ENCODE measurements at places on chromosomes 1 and 21.

DNA sequence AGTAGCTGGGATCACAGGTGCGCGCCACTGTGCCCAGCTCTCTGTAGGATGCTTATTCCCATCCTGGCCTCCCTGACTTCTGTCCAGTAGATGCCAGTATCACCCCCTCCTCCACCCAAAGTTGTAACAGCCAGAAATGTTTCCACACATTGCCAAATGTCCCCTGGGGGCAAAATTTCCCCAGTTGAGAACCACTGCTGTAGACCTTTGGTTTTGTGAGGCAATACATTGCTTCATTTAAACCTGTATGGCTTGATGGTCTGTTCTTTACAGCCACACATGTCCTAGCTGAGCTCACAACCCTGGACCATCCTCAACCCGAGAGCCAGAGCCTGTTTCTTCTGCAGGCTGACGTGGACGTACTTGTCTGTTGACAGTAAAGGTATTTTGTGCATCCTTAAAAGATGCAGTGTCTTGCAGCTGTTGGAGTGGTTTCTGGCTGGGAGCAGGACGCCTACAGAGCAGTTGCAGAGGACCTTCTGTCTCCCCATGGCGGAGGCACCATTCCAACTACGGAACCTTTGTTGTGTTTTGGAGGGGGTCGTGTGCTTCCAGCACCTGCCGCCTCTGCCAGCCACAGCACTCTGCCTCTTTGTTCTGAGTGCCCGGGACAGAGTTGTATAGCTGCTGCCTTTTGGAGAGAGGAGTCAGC is 26.6 kb downstream of the DOP1B start:
- no peak for DNase-seq

GRCh38 chr1:203371288-203371687 is 20.4 kb upstream of the FMOD start:
- no peak for DNase-seq

- no peak for DNase-seq
These were observed 404.0 kb downstream of the PRDM2 start for GRCh38 chr1:14103878-14104430.

- DNase-seq: no peak
These were observed 56.0 kb downstream of the LHX9 start for GRCh38 chr1:197973206-197973605.

- no peak for DNase-seq
These were observed 3.2 kb upstream of the SRM start for GRCh38 chr1:11062965-11063401.

DNA sequence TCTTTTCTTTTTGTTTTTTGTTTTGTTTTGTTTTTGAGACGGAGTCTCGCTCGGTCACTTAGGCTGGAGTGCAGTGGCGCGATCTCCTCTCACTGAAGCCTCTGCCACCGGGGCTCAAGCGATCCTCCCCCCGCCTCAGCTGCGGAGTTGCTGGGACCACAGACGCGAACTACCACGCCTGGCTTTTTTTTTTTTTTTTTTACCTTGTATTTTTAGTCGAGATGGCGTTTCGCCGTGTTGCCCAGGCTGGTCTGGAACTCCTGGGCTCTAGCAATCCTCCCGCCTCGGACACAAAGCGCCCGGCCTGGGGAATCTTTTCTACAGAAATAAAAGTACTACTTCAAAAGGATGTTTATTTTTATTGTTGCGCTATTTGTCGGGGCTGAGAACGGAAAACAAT is 1.1 kb upstream of the SETDB1 start:
- no peak for DNase-seq

GRCh38 chr1:229192853-229193252 is 78.1 kb upstream of the RAB4A start:
- DNase-seq: no peak

- DNase-seq: no peak
These were observed 21.4 kb downstream of the COL6A1 start for GRCh38 chr21:46002841-46003574.

- DNase-seq: no peak
These were observed 1.2 kb downstream of the SAMD11 start for GRCh38 chr1:924656-925560.

DNA sequence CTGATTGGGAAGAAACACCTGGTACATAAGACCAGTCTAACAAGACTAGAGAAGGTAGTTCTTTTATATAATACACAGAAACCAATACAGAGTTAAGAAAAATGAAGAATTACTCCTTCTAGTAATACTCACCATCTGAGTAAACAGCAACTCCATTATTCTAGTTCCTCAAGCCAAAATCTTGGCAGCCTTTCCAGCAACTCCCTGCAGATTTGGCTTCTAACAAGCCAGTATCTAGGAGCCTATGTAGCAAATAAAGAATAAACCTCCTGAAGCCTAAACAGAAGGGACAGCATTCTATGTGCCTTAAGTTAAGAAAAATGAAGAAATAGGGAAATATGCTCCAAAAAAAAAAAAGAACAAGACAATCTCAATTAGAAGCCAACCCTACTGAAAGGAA is 24.5 kb downstream of the ERO1B start:
- no peak for DNase-seq

GRCh38 chr1:228226956-228227791 is 19.3 kb downstream of the OBSCN start:
- no peak for DNase-seq

- peak; percentile 3 for DNase-seq
These were observed 549 bp downstream of the PARS2 start for GRCh38 chr1:54763816-54764132.

DNA sequence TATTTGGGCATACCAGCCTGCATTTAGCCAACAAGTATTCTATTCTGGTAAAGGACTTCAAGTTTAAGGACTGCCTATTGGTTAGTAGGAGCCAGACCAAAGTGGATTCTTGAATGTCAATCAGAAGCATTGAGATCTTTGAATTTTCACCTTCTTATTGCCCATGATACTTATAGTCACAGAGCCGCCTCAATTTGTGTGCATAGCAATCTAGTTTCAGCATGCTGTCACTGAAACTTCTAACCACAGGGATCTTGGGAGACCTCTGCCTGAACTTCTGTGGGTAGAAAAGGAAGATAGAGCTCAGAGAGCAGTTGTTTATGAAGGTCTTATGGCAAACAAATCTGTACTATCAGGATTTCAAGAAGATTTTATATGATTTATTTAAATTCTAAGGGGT is 501.4 kb upstream of the USP24 start:
- no peak for DNase-seq

DNA sequence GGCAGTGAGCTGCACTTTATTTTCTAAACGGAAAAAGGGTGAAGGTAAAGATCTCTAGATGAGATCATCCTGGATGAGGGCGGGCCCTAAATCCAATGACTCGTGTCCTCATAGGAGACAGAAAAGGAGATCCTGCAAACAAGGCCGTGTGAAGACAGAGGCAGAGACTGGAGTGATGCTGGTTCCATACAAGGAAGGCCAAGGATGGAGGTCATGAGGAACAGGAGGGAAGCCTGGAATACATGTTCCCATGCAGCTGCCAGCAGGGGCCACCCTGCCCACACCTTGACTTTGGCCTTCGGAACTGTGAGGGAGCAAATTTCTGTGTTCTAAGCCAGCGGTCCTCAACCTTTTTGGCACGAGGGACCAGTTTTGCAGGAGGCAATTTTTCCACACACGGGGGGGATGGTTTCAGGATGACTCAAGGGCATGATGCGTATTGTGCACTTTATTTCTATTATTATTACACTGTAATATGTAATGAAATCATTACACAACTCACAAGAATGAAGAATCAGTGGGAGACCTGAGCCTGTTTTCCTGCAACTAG is 94.3 kb downstream of the PSMG1 start:
- DNase-seq: no peak

- DNase-seq: no peak
These were observed 144.9 kb upstream of the HOOK1 start for GRCh38 chr1:59669752-59670312.

- DNase-seq: no peak
These were observed 41.7 kb downstream of the COL24A1 start for GRCh38 chr1:86114816-86115400.

- DNase-seq: no peak
These were observed 68.4 kb downstream of the TNR start for GRCh38 chr1:175675017-175675416.

- DNase-seq: no peak
These were observed 333.7 kb downstream of the PCP4 start for GRCh38 chr21:40200946-40201345.

- DNase-seq: no peak
These were observed 88.0 kb upstream of the IVNS1ABP start for GRCh38 chr1:185404907-185405568.

GRCh38 chr1:169610858-169611257 is 19.1 kb downstream of the SELP start:
- DNase-seq: no peak

DNA sequence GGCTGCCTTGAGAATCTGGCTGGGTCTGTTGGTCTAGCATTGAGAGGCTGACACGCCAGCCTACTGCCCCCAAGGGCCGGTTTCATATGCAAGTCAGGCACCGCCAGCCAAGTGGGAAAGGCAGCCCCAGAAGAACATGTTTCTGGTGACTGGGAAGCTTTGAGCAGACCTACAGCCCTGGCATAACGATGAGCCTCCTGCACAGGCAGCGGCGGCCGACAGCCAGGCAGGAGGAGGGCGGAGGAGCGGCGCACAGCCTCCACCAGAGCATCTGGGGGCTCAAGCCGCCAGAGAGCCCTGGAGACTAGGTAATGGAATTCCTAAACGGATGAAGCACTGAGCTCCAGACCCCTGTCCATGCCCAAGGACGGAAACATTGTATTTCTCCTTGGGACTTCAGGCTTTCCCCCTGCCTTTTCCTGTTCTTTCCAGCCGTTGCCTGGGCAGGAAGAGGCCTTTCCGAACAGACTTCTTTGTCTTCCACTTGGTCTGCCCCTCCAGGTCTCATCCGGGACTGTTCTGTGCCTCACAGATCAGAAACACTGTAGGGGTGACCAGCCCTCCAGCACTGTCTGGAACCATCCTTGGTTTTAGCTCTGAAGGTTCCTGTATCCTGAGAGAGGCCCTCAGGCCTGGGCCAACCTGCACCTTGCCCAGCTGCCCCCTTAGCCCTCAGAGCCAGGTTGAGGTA is 59.5 kb downstream of the IRF2BP2 start:
- DNase-seq: no peak

- DNase-seq: no peak
These were observed 49.7 kb upstream of the RAP1A start for GRCh38 chr1:111569913-111570312.

GRCh38 chr1:228497206-228497605 is 10.0 kb downstream of the RNF187 start:
- no peak for DNase-seq

DNA sequence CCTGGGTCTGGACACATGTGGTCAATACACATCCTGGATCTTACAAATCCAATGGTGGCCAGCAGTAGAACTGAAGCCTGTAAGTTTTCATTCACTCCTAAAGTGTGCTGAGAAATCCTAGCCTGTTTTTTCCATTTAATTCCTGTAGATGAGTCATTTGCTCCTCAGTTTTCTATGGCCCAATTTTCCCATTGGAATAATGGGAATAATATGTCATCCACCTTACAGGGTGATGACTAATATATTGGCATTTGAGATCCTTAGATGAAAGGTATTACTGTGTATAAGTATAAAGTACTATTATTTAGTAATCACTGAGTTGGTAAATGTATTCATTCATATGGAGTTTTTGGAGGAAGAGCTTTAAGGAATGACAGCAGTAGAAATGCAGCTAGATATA is 89.7 kb upstream of the ADAR start:
- no peak for DNase-seq

- DNase-seq: no peak
These were observed 91.7 kb downstream of the CDC14A start for GRCh38 chr1:100443811-100444571.

- no peak for DNase-seq
These were observed 10.6 kb downstream of the RGSL1 start for GRCh38 chr1:182460550-182460951.

DNA sequence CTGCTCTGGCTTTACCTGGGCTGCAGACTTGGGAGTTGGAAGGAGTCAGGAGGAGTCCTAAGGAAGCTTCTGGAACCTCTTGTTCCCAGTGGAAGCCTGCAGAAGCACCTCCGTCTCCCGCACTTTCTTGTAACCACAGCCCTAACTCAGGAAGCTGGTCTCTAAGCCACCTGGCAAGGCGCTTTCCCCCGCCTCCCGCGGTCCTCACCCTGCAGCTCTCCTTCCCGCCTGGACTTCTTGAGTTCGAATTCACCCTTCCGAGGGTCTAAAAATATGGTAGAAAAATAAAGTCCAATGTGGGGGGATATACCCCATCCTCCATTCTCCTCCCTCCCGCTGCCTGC is 15.1 kb downstream of the PAX7 start:
- DNase-seq: no peak

DNA sequence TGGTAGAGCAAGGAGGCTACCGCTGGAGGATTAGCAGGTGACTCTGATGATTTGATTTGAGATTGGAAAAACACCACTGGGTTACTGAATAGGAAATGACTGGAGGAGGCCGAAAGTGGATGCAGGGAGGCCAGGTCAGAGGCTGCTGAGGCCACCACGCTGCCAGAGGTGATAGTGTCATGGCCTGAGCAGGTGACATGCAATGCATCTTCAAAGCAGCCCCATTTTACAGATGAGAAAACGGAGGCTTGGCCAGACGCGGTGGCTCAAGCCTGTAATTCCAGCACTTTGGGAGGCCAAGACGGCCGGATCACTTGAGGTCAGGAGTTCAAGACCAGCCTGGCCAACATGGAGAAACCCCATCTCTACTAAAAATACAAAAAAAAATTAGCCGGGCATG is 12.8 kb downstream of the C1orf167 start:
- DNase-seq: no peak

- peak; percentile 23 for DNase-seq
These were observed 47.1 kb downstream of the ATP2B4 start for GRCh38 chr1:203673550-203674411.
